ENCODE measurements at places on chromosomes 2 and 18. TPM values are rescaled to one million over a fixed set of nuclear protein-coding genes. Genes with fewer than 3 reads are reported as not detected.

The VWC2L gene
- not detected for total RNA-seq

The TRABD2A gene
- 1.2 TPM for total RNA-seq

GRCh38 chr2:16869711-16870110, 204.1 kb upstream of the CYRIA start:
- no peak for DNase-seq
- H3K4me1 ChIP-seq: no peaks in the 10 kb centered on the region

- no peak for DNase-seq
- peaks cover 16% of the 10 kb centered on the region for H3K4me1 ChIP-seq
- peaks cover 20% of the 10 kb centered on the region for H3K36me3 ChIP-seq
- peak overlapping the region; percentile 82 for H3K27ac ChIP-seq
These were observed 705 bp upstream of the TEX261 start for GRCh38 chr2:70995426-70995729.

The SCN7A gene
- 71.5 TPM for total RNA-seq

GRCh38 chr2:169254774-169255173, 107.6 kb downstream of the LRP2 start:
- no peaks in the 10 kb centered on the region for H3K4me1 ChIP-seq
- no peak overlapping the region for H3K4me3 ChIP-seq
- H3K36me3 ChIP-seq: no peaks in the 10 kb centered on the region
- no peak overlapping the region for H3K27ac ChIP-seq
- no peak for DNase-seq
- H3K27me3 ChIP-seq: no peaks in the 10 kb centered on the region

DNA sequence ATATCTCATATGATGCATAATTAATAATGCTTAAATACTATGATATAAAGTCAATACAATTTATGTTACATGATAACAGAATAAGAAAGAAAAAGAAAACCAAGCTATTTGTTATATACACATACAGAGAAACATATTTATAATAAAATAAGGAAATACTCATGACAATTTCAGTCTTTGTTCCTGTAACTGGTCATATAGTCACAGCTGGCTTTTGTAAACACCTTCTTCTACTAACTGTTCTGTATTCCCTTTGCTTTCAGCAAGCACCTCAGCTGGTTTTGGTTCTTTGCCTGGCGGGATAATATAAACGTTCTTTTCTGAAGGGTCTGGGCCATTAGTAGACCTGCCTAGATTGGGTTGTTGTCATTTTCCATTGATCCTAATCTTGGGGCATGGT, 158.5 kb downstream of the COPS8 start:
- no peaks in the 10 kb centered on the region for H3K36me3 ChIP-seq
- DNase-seq: no peak
- H3K27me3 ChIP-seq: no peaks in the 10 kb centered on the region
- H3K27ac ChIP-seq: no peak overlapping the region

The L3MBTL4 gene
- 2.0 TPM for total RNA-seq

DNA sequence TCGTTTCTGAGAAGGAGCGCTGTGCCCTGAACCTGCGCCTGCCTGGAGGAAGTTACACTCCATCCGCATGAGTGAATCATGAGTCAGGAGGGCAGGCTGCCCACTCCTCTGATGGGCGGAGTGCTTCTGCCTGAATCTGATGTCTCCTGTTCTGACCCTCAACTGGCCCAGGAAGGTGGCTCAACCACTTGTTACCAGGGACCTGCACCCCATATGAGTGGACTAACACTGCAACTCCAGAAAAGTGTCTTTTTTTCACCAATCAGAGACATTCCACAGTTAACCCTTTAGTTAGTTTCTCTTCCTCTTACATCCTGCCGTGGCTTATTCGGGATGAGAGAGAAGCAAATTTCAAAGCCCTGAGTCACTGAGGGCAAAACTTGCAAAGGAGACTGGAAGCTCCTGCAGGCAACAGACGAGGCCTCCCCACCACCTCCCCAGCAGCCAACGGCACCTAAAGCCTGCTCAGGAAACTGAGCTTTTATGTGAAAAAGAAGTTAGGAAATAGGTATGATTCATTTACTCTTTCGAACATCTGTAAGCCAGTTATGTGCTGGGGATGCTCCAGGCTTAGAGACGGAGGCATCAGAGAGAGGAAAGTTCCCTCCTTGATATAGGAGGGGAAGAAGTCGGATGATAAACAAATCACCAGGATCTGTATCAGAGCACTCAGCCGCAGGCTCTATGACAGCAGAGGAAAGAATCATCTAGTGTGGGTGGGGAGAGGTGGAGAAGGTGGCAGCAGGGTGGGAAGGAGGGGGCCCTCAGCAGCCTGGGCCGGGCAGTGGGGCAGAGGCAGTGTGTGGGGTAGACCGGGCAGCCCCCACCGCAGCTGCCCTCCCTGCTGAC, 30.9 kb downstream of the MBP start:
- peaks cover 62% of the 10 kb centered on the region for H3K4me1 ChIP-seq
- H3K27ac ChIP-seq: peak overlapping the region; percentile 77
- no peaks in the 10 kb centered on the region for H3K27me3 ChIP-seq
- H3K36me3 ChIP-seq: peaks cover 4% of the 10 kb centered on the region
- DNase-seq: peak; percentile 98

The INHBB gene
- 1.2 TPM for total RNA-seq

DNA sequence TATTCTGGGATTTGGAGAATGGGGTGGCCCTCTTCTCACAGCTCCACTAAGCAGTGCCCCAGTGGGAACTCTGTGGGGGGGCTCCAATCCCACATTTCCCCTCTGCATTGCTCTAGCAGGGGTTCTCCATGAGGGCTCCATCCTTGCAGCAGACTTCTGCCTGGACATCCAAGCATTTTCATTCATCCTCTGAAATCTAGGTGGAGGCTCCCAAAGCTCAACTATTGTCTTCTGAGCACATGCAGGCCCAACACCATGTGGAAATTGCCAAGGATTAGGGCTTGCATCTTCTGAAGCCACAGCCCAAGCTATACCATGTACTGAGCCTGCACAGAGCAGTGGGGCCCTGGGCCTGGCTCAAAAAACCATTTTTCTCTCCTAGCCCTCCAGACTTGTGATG, 162.4 kb upstream of the CWC22 start:
- DNase-seq: no peak
- H3K27ac ChIP-seq: no peak overlapping the region
- no peaks in the 10 kb centered on the region for H3K27me3 ChIP-seq

- DNase-seq: no peak
- H3K27me3 ChIP-seq: no peaks in the 10 kb centered on the region
- H3K27ac ChIP-seq: no peak overlapping the region
- H3K4me1 ChIP-seq: peaks cover 28% of the 10 kb centered on the region
- H3K36me3 ChIP-seq: no peaks in the 10 kb centered on the region
These were observed 45.6 kb upstream of the SLC14A2 start for GRCh38 chr18:45569566-45570275.

The TNFRSF11A gene
- total RNA-seq: 1.7 TPM

DNA sequence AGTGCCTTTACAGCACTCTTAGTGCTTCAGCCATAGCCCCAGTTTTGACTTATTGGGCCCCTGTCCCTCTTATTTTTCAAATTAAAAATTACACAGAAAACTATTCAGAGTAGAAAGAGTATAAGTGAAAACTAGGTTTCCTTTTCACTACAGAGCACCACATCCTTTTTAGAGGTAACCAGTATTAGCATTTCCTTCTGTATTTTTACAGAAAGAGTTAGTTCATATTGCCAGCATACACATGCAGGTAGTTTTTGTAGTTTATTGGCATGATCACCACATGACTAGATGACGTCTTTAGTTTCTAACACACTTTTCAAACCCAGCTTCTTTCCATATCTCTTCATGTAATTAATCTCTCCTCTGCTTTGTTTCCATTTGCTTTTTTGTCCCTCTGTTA, 66.4 kb downstream of the UBE2E3 start:
- no peak overlapping the region for H3K4me3 ChIP-seq
- H3K4me1 ChIP-seq: peaks cover 9% of the 10 kb centered on the region
- H3K27ac ChIP-seq: no peak overlapping the region
- H3K36me3 ChIP-seq: no peaks in the 10 kb centered on the region
- DNase-seq: no peak

DNA sequence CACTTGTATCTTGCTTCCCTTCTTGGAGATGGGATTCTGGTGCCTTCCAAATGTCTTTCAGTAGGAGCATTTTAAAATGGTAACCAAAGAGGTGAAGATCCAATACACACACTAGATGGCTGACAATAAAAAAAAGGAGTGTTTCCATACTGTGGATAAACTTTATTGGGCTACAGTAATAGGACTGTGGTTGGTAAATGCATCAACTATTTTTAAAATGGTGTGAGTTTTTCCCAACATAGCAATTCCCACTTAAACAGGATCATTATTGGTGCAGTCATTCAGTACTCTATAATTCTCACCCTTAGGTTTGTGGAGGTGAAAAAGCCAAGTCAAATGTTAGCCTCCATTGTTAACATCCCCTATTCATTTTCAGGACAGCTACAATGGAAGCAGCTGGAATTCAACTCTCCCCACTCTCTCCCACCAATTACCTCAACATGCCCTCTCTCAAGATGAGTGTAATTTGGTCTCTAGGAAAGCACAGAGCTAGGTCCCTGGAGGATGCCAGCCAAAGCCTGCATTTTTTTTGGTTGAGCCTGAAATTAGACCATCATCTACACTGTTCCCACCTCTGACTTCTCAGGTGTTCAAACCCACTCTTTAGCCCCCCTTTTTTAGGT, 273.3 kb downstream of the TCF4 start:
- H3K36me3 ChIP-seq: no peaks in the 10 kb centered on the region
- no peak overlapping the region for H3K4me3 ChIP-seq
- no peaks in the 10 kb centered on the region for H3K27me3 ChIP-seq
- peaks cover 59% of the 10 kb centered on the region for H3K4me1 ChIP-seq

GRCh38 chr2:180604077-180604476, 376.3 kb upstream of the UBE2E3 start:
- H3K4me3 ChIP-seq: no peak overlapping the region
- H3K27me3 ChIP-seq: no peaks in the 10 kb centered on the region
- no peak overlapping the region for H3K27ac ChIP-seq
- no peaks in the 10 kb centered on the region for H3K36me3 ChIP-seq
- no peak for DNase-seq

DNA sequence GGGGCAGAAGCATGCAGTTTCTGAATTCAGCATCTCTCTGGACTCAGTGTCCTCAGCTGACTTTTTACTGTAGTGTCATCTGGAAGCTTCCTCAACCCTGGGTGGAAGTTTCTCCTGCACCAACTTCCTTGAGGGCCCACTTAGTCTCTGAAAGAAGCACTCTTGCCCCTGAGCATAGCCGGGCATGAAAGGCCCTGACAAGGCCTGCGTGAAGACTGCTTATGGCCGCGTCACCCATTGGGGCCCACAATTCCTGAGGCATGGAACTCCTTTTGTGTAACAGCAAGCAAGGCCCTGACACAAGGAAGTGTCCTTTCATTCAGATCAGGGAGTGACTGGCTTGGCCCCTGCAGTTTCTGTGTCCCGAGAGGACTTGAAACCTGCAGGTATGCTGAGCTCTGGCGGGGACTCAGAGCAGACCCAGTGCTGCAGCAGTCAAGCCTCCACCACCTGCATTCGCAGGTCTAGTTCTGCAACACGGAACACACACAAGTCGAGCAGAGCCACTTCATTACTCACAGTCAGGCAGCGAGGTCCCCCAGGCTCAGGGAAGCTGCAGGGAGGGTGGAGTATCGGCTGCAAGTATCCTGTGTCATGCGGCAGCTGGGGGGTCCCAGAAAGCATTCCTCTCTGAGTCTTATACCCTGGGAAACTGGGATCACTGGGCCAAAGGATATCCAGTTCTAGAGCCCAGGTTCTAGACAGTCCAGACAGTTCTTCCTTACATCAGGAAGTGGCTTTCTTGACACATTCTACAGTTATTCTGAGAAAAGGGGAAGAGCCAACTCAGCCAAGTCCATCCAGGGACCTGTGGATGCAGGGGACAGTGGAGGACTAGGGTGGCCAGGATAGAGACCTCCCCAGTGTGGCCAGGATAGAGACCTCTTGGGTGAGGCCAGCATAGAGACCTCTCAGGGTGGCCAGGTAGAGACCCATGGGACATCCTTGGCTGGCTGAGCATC, 35.6 kb upstream of the PRLH start:
- H3K36me3 ChIP-seq: no peaks in the 10 kb centered on the region
- DNase-seq: no peak
- no peak overlapping the region for H3K27ac ChIP-seq
- H3K27me3 ChIP-seq: no peaks in the 10 kb centered on the region

The MATN3 gene
- 0.83 TPM for total RNA-seq

The FOXD4L1 gene
- not detected for total RNA-seq

The SRD5A2 gene
- total RNA-seq: not detected

DNA sequence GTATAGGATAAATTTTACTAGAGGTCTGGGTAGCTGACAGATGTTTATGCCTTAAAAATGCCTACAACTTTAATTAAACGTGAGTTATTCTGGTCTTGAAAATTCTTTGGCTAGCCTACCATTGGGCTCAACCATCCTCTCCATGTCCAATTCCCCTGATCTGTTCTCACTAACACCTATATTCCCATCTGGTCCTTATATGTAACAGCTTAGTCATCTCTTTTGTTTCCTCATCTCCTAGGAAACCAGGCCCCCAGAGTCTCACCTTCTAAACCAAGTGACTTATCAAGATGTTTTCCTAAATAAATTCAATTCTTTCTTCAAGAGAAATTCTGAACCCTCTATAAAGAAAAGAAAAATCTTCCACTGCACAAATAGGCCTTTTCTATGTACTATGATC, 148.5 kb downstream of the TTC32 start:
- H3K4me3 ChIP-seq: no peak overlapping the region
- H3K4me1 ChIP-seq: peaks cover 23% of the 10 kb centered on the region
- H3K27me3 ChIP-seq: no peaks in the 10 kb centered on the region
- no peak for DNase-seq
- H3K27ac ChIP-seq: no peak overlapping the region

The RIT2 gene
- total RNA-seq: not detected

DNA sequence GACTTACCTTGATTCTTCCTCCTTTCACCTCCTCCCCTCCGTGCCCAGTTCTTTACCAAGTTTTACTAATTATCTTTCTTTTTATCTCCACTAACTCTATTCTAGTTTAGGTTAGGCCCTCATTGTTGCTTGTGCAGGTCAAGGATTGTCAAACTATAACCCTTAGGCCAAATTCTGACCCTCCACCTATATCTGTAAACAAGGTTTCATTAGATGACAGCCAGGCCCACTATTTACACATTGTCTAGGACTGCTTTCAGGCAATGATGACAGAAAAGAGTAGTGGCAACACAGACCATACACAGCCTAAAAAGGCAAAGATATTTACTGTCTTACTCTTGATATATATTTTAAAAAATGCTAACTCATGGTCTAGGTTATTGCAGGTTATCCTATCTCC, 212.0 kb downstream of the RAD51AP2 start:
- no peak for DNase-seq
- H3K4me1 ChIP-seq: no peaks in the 10 kb centered on the region
- no peak overlapping the region for H3K4me3 ChIP-seq
- H3K27me3 ChIP-seq: no peaks in the 10 kb centered on the region
- no peak overlapping the region for H3K27ac ChIP-seq

The RAB31 gene
- total RNA-seq: 119 TPM

DNA sequence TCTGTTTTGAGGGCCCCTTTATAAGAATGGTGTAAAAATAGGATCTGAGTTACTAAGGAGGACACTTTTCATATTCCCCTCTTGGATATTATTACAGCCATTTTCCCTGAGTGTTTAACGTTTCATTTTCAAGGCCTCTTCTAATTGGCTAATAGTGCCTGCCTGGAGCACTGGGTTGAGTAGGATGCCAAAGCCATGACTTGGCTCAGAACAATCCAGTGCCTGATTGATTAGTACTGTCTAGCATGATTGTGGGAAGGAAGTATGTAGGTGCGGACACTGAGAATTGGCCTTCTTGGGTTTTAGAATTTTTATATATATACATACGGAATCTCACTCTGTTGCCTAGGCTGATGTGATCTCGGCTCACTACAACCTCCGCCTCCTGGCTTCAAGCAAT, 66.1 kb downstream of the NAB1 start:
- H3K27me3 ChIP-seq: no peaks in the 10 kb centered on the region
- H3K4me1 ChIP-seq: no peaks in the 10 kb centered on the region
- H3K36me3 ChIP-seq: no peaks in the 10 kb centered on the region
- DNase-seq: no peak
- no peak overlapping the region for H3K27ac ChIP-seq

All from esophagus muscularis mucosa (tissue), 4 donors.